Fibroblast of skin of scalp (primary cell): ENCODE measurements at places on chromosomes 12 and 14.

- DNase-seq: peak; percentile 51
Observed at GRCh38 chr12:52268212-52268611, 6.2 kb upstream of the KRT86 start.

- DNase-seq: peak; percentile 78
Observed at GRCh38 chr14:39368261-39368959, 63.8 kb downstream of the FBXO33 start.

DNA sequence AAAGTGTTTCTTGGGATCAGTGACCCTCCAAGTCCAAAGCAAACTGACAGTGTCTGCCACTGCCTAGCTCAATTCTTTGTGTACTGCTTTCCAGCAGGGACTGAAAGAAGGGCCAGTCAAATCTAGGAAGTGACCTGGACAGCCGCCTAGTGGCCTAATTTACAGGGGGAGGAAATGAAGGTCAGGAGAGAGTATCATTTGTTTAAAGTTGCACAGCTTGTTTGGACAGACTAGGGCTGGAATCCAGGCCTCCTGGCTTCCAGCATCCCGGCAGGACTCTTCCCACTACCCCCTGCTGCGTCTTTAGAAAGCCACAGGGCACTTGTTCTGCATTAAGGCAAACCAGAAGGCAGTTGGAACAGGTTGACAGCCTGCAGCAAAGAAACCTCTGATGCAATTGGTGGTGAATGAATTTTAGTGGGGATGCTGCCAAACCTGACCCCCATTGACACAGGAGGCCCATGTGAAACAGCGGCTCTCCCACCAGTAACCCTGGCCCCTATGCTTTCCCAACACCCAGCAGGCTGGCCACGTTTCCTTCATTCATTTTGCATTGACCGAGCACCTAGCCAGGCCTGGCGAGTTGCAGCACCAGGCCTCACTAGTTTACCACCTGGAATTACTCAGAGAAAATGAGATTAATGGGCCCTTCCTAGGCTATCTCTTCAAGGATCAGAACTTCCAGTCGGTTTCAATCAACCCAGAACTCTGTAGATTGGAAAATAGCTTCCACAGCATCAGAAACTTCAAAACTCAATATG lies 28.2 kb downstream of the GALNT16 start:
- DNase-seq: peak; percentile 50

DNA sequence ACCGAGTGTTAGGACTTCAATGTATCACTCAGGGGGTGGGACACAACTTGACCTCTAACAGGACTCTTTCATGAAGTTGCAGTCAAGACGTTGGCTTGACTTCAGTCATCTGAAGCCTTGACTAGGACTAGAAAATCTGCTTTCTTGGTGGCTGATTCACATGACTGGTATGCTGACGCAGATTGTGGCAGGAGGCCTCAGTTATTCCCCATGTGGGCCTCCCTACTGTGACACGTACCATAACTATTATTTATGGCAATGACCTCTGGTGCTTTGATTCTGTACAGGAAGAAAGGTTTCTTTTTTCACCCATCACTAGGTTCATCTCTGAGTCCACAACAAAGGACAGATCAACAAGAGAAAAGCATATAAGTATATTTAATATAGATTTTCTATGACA lies 270.4 kb downstream of the NEDD1 start:
- no peak for DNase-seq

DNA sequence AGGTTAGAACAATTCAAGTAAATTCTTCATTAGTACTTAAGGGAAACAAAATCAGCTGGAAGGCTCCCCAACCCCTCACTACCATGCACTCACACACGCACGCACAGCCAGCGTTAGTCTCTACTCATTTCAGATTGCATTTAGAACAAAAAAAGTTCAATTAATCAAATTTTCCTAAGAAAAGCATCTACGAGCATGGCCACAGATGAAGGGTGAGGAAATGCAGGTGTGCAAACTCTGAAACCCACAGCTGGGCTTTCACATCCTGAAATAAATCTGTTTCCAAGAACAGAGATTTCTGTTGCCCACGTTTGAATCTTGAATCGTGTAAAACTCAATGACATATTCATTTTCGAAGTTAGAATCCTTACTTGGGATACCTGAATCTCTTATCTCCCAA lies 62.6 kb downstream of the SEL1L start:
- no peak for DNase-seq

DNA sequence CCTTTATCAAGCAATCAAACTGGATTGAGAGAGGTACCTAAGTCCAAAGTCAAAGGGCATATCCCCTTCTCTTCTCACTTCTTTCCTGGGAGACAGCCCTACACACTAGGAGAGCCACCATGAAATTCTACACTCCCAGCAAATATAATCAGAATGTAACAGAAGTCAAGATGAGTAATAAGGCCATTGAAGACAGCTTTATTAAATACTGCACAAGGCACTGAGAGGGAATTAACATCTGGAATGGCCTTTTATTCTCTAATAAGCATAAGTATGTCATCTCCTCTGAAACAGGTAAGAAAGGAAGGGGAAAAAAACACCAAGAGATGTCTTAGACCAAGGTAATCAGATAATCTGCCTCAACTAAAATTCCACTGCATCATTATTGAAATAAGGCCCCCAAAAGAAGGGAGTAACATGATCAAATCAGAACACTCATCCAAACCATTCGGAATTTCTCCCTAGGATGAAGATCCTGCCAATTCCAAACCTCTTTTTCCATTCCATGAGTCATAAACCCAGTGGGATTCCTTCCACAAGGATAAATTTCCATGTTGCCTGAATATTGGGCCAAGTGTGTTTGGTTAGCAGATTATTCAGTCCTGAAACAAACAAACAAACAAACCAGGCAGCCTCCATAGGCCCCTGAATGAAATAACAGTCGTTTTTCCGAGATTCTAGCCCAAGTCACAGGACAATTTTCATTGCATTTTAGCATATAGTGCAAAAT lies 19.9 kb downstream of the SLC35F4 start:
- DNase-seq: peak; percentile 86

DNA sequence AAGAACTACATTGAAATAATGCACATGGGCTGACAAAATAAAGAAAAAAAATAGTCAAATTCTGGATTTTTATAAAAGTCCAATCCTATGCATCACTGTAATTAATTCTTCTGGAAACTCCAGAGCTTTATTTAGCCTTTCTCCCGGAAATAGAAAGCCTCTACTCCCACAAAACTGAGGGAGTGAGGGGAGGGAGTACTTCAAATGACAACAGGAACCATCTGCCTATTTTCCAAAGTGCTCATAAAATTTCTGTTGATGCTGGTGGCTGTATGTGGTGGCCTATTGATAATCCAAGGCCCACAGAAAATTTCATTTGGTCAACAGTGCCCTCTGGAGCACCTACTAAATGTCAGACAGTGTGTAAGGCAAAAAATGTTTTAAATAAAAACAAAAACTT lies 64.6 kb downstream of the KIF21A start:
- DNase-seq: no peak

DNA sequence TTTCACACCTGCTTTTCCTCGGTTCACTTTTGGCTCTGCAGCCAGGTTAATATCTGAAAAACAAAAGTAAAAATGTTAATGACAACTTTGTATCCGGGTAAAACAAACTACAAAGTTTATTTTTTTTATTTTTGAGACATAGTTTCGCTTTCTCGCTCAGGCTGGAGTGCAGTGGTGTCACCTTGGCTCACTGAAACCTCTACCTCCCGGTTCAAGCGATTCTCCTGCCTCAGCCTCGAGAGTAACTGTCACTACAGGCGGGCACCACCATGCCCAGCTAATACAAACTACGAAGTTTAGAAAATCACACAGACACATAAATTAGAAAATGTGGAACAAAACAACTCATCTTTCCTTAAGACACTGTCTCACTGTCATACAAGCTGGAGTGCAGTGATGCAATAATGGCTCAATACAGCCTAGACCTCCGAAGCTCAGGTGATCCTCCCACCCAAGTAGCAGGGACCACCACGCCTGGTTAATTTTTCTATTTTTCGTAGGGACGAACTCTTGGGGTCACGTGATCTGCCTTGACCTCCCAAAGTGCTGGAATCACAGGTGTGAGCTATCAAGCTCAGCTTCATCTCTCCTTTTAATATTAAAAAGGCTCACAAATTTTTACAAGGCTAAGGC lies 38.1 kb downstream of the HNRNPC start:
- DNase-seq: no peak

DNA sequence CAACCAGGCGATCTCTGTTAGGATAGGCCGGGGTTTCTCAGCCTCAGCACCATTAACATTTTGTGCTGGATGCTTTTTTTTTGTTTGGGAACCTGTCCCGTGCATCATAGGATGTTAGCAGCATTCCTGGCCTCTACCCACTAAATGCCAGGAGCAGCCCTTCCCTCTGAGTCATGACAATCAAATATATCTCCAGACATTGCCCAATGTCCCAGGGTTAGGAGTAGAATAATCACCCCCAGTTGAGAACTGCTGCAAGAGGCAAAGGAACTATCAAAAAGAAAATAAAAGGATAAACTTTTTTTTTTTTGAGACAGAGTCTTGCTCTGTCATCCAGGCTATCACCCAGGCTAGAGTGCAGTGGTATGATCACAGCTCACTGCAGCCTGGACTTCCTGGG lies 76.0 kb downstream of the ACACB start:
- peak; percentile 57 for DNase-seq

GRCh38 chr12:98814254-98814653 lies 169.2 kb downstream of the APAF1 start:
- DNase-seq: no peak

GRCh38 chr14:48970943-48971342 lies 615.2 kb downstream of the RPS29 start:
- DNase-seq: no peak

- no peak for DNase-seq
Observed at GRCh38 chr14:75904311-75904710, 77.5 kb downstream of the TGFB3 start.

- no peak for DNase-seq
Observed at GRCh38 chr14:36217732-36218131, 41.2 kb upstream of the PTCSC3 start.

- DNase-seq: no peak
Observed at GRCh38 chr12:308511-308910, 45.9 kb upstream of the SLC6A13 start.

- DNase-seq: no peak
Observed at GRCh38 chr12:47110718-47111391, 31.1 kb upstream of the AMIGO2 start.

DNA sequence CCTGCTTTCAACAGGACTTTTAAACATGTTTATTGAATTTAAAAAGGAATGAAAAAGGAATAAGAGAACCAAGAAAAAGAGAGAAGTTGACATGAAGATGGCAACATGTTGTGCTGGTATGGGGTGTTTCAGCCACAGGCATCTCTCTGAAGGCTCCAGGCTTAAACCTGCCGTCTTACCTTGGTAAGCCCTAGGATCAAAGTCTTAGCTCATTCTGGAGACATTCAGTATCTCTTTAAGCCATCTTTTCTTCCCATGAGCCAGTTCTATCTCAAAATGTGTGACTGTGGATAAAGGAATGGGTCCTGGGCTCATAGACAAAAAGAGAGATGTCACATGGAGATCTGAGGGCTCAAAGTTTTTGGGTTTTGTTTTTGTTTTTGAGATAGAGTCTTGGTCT lies 1.6 kb upstream of the TFCP2 start:
- no peak for DNase-seq

- DNase-seq: no peak
Observed at GRCh38 chr12:3200814-3201233, 123.6 kb downstream of the TSPAN9 start.

GRCh38 chr12:124655048-124655697 lies 87.8 kb upstream of the NCOR2 start:
- DNase-seq: peak; percentile 63

- no peak for DNase-seq
Observed at GRCh38 chr14:92655419-92656201, 92.8 kb downstream of the LGMN start.

GRCh38 chr14:56121816-56122215 lies 3.6 kb downstream of the PELI2 start:
- peak; percentile 34 for DNase-seq

GRCh38 chr14:60977847-60978246 lies 3.0 kb downstream of the TRMT5 start:
- DNase-seq: no peak

GRCh38 chr14:85867450-85867849 lies 337.5 kb downstream of the FLRT2 start:
- DNase-seq: no peak

- DNase-seq: no peak
Observed at GRCh38 chr14:104390221-104390931, 189.2 kb upstream of the C14orf180 start.

GRCh38 chr12:128693771-128694170 lies 130.0 kb downstream of the SLC15A4 start:
- DNase-seq: no peak

DNA sequence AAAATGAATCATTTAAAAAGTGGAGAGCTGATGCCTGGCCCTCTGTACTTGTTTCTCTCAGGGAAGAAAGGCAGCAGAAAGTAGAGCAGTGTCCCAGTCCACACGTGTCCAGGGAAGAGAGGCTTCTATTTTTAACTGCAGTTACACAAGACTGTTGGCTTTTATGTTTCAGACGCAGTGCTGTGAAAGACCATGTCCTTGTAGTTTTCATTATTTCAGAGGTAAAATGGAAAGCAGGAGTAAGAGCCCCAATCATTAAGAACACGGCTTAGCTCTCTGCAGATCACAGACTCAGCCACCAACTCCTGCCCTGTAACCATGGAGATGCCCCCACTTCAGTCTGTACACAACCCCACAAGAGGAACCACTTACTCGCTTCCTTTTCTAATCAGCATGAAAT lies 336.3 kb downstream of the DAD1 start:
- DNase-seq: no peak

- no peak for DNase-seq
Observed at GRCh38 chr12:127680516-127680915, 586.5 kb upstream of the TMEM132C start.

GRCh38 chr12:113039911-113040445 lies 16.6 kb upstream of the DTX1 start:
- no peak for DNase-seq

DNA sequence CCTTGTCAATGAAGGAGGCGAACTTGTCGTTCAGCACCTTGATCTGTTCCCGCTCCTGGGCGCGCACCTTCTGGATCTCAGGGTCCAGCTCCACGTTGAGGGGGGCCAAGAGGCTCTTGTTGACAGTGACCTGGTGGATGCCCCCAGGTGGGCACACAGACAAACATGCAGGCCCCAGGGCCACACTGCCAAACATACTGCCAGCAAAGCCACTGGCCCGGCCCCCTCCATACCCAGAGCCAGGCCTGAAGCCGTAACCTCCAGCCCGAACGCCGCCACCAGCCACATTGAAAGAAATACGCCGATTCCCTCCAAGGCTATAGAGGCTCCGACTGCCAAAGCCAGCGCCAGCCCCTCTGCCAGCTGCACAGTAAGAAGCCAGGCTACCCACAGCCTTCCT lies 337 bp downstream of the KRT74 start:
- no peak for DNase-seq

DNA sequence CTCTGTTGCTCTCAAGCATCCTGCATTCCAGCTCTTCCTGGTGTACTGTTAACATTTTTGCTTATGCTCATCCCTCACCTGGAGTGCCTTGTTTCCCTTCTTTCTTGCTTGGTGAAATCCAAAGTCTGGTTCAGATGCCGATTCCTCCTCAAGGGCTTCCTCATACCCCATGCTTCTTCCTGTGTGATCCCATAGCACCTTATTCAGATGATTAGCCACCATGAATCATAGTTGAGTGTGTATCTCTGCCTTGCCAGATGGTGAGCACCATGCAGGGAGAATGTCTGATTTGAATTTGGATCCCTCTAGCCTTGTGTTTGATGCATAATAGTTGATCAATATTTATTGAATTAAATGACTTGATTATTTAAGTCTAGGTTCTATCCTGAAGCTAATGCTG lies 39.4 kb upstream of the ANO4 start:
- DNase-seq: no peak

- no peak for DNase-seq
Observed at GRCh38 chr12:3568695-3569094, 77.7 kb downstream of the PRMT8 start.

- DNase-seq: peak; percentile 85
Observed at GRCh38 chr12:69389831-69390230, 30.3 kb downstream of the YEATS4 start.
